ENCODE measurements at places on chromosomes 6 and 20. TPM values are rescaled to one million over a fixed set of nuclear protein-coding genes. Genes with fewer than 3 reads are reported as not detected.

FILIP1 gene
- 3.2 TPM for total RNA-seq

WFDC12 gene
- 4.4 TPM for total RNA-seq

CDH4 gene
- total RNA-seq, result 0.25 TPM

TAGAP gene
- 8.1 TPM for total RNA-seq

ADAM33 gene
- total RNA-seq, result 119 TPM

SASH1 gene
- 86.4 TPM for total RNA-seq

MUC21 gene
- total RNA-seq, result 207 TPM

- no peak for DNase-seq
Observed at GRCh38 chr6:42450477-42451332, 1.0 kb downstream of the TRERF1 start.

- DNase-seq, result no peak
Observed at GRCh38 chr6:152723398-152723797, 25.7 kb downstream of the MYCT1 start.

- no peak for DNase-seq
Observed at GRCh38 chr20:11178946-11179654, 505.3 kb upstream of the JAG1 start.

GRCh38 chr6:108974201-108974600 is 120.4 kb downstream of the SESN1 start:
- no peak for DNase-seq

- no peak for DNase-seq
Observed at GRCh38 chr6:75693534-75693933, 55.5 kb upstream of the MYO6 start.
